Testis (tissue), 5 donors: ENCODE measurements at places on chromosomes 13 and 19.

DNA sequence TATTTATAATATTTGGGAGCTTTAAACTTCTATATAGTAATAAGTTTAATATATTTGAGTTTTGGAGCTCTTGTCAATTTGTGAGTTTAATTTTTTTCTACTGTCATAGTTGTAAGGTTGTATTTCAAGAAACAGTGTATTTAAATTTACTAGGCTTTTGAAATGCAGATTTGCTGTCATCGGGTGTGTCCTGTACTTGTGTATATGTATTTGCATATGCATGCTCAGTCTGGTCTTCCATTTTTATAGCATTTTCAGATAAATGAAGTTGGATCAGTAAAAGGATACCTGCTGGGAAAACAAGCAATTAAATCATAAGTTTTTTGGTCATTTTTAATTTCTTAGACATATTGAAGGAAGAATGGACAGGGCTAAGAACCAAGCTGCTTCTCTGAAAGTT is 33.1 kb downstream of the SLAIN1 start:
- DNase-seq: no peak

DNA sequence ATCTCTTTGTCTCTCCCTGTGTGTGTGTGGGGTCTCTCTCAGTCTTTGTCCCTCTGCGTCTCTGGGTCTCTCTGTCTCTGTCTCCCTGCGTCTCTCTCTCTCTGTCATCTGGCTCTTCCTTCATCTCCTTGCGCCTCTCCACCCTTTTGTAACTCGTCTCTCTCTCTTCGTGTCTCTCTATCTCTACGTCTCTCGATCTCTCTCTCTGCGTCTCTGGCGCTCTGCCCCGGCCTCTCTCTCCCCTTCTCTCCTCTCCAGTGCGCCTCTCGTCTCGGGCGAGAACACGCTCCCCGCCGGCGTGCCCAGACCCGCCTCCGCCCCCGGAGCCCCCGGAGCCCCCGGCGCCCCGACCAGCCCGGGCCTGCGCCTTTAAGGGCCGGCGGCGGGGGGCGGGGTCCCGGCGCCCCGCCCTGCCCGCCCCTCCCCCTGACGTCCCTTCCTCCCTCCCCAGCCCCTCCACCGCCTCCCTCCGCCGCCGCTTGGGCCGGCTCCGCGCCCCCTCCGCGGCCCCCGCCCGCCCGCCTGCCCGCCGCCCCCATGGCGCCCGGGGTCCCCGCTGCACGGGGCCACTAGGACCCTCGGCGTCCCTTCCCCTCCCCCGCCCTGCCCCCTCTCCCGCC is at the start of gene MARK4:
MARK4 (plus strand) TSS at position 440 of the 620 bp plus-strand sequence. CDS start 318 bp downstream, outside the sequence.
- peak; percentile 57 for DNase-seq

- DNase-seq: no peak
Observed at GRCh38 chr13:59534806-59535205, 628.9 kb downstream of the DIAPH3 start.

DNA sequence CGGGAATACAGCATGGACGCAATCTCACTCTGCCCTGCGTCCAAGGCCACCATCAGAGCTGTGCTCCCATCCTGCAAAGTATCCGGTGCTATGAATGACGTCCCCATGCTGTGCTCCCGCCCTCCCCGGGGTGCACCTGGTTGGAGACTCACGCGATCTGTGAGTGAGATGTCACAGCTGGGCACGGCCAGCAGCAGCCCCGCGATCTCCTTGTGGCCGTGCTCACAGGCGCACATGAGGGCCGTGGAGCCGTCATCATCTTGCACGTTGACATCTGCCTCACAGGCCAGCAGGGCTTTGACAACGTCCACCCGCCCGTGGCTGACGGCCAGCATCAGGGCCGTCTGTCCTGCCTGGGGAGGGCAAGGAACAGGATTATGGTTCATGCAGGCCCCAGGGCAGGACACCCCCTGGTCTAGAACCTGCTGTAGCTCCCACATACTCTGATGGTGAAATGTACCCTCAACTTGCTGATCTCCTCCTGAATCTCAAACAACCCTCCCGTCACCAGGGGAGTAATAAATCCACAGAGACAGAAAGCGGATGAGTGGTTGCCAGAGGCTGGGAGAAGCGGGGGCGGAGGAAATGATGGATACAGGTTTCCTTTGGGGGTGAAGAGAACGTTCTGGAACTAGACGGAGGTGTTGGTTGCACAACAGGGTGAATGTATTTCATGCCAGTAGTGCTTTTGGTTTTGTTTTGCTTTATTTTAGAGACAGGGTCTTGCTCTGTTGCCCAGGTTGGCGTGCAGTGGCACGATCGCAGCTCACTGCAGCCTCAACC is 14.5 kb upstream of the SPC24 start:
- no peak for DNase-seq

DNA sequence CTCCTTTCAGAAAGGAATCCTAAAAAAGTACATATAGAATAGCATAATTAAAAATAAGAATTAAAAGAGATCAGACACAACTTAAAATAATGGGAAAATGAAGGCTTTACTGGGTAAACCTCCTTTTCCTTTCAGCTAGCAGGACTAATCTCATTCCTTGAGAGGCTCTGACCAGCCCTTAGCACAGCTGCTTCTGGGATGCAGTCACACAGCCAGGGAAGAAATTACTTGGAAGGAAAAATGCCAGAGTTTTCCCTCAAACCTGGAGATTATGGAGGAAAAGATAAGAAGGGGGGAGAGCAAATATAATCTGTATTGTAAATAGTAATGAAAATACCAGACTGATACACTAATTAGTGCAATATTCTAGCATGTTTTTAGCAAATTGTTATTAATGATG is 91.8 kb downstream of the LRCH1 start:
- DNase-seq: no peak

- DNase-seq: no peak
Observed at GRCh38 chr19:8371011-8371804, 7.3 kb downstream of the ANGPTL4 start.

DNA sequence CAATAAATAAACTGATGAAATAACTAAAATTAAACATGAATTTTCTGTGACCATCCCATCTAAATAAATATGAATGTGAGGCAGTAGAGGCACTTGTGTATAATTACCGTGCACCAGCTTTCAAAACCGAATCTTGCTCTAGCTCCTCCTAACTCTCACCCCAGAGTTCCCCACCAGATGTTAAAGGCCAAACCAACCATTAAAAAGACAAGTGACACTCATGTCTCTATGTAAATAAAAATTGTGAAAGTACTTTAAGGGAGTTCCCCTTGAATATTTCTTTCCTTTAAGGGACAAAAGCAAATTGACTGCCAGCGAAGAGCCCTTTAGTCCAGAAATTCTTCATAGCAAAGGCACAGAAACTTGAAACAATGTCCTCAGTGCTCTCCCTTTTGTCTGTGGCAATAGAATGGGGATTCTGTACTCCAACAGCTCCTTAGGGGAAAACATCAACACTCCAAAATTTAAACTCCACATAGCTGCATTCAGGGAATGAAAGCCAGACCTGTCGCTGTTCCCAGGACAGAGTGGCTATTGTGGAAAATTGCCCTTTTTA is 101.7 kb upstream of the SOX21 start:
- DNase-seq: no peak

GRCh38 chr13:31797154-31797775 is 57.9 kb downstream of the RXFP2 start:
- DNase-seq: no peak

GRCh38 chr13:105773241-105773640 is 762.2 kb downstream of the EFNB2 start:
- DNase-seq: no peak
